Gastrocnemius medialis (tissue), 4 donors: ENCODE measurements at places on chromosomes 12 and 14. TPM values are rescaled to one million over a fixed set of nuclear protein-coding genes. Genes with fewer than 3 reads are reported as not detected.

The CD69 gene
- not detected for total RNA-seq

The MAP3K9 gene
- 5.0 TPM for total RNA-seq

The SLC2A14 gene
- not detected for total RNA-seq

The KRT3 gene
- not detected for total RNA-seq

The ETFBKMT gene
- 13.5 TPM for total RNA-seq

The KRT86 gene
- not detected for total RNA-seq

The KRT72 gene
- not detected for total RNA-seq

The CIDEB gene
- total RNA-seq: 1.5 TPM

The POC1B gene
- total RNA-seq: 8.0 TPM

The GLT1D1 gene
- 2.9 TPM for total RNA-seq

The GARIN6 gene
- total RNA-seq: not detected

GRCh38 chr12:79098530-79098929 lies 234.0 kb downstream of the SYT1 start:
- DNase-seq: no peak

- no peak for DNase-seq
Measured at GRCh38 chr14:68790644-68791077, 2.2 kb downstream of the ZFP36L1 start.

DNA sequence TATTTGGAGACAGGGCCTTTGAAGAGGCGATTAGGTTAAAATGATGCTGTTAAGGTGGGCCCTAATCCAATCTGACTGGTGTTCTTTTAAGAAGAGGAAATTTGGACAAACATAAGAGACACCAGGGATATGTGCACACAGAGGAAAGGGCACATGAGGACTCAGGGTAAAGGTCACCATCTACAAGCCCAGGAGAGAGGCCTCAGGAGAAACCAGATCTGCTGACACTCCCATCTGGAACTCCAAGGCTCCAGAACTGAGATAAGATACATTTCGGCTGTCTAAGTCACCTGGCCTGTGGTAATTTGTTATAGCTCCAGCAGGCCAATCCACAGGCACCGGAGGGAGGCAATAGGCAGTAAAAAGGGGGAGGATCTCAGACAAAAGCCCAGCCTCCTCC lies 48.6 kb downstream of the KICS2 start:
- DNase-seq: no peak

DNA sequence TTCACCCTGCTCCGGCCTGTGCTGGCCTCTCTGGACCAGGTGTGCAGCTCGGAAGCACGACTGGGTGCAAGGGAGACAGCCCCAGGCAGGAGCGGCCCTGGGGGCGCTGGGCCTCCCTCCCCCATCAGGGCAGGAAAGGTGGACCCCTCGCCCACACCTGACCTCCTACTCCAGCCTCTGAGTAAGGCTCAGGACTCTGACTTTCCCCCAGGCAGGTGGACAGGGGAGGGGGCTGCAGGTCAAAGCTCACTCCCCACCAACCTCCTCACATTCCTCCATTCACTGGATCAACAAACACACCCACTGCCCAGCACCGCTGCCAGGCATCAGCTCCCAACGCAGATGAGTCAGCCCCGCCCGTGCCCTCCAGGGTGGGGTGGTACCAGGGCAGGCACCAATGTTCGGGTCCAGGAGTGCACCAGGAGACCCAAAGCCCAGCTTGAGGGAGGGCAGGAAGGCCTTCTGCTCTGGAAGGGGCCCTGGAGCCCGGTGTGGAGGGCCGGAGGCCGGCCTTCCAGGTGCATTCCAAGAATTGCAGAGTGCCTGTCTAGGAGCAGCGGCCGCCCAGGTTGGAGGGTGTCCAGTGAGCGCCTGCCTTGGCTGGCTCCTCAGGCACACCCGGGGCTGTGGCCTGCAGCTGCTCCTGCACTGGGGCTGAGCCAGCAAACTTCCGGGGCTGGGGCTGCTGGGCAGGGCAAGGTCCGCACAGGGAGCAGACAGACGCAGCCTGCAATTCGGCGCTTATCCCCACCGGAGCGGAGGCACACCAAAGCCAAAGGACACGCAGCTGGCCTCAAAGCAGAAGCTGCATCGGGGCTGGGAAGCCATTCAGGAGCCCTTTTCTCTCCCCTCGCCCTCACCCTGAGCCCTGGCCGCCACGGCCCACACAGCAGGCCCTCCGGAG lies 1.6 kb upstream of the INF2 start:
- peak; percentile 88 for DNase-seq

DNA sequence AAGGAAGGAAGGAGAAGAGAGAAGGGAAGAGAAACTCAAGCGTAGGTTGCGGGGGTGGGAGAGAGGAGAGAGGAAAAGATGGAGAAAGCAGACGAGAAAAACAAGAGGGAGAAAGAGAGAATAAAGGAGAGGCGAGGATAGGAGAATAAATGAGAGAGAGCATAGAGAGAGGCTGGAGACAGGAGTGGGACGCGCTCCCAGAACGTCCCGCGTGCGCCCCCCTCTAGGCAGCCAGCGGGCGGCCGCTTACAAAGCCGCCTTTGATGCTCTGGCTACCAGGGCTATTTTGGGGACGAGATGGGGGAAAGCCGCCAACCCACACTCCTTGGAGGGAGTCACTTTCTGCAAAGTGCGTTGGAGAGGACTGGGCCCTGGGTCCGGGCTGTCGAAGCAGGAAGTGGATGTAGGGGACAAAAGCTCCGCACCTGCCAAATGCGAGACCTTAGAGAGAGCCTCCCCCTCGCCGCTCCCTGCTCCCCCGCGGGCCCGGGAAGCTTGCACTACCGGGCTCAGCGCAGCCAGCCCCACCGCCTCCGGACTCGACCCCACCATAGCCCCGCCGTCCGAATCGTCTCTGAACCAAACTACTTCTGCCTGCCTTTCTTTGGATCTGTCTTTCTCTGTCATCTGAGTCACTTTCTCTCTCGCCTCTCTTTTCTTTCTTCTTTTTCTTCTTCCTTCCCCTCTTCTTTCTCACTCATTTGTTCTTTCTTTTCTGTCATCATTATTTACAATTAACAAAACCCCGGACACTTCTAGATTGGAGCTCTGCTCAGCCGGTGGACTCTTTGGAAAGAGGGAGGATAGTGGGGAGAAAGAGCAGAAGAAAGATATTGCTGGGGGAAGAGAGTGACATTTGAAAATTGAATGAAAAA lies 8.0 kb downstream of the ASCL1 start:
- no peak for DNase-seq

DNA sequence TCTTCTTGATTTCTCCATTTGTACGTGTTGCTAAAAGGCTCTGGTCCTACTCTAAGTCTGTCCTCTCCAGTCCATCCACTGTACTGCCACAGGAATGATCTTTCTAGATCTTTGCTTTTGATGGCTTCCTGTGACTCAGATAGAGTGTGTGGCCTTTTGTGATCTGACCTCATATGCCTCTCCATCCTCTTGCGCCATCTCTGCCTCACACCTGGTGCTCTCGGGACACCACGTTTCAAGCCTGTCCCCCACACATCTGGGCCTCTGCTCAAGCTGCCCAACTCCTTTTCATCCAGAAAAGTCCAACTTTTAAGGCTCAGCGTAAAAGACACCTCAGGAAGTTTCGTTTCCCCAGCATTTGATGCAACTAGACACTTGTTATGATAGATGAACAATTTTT lies 39.0 kb downstream of the DCAF4 start:
- peak; percentile 32 for DNase-seq

GRCh38 chr14:57383125-57383745 lies 7.2 kb upstream of the NAA30 start:
- no peak for DNase-seq

GRCh38 chr12:75389706-75390105 lies 1.2 kb upstream of the GLIPR1L2 start:
- no peak for DNase-seq

GRCh38 chr12:6979021-6979420 lies 8.3 kb downstream of the EMG1 start:
- DNase-seq: no peak

- DNase-seq: peak; percentile 56
Measured at GRCh38 chr14:64209444-64210131, 84.6 kb downstream of the ESR2 start.

DNA sequence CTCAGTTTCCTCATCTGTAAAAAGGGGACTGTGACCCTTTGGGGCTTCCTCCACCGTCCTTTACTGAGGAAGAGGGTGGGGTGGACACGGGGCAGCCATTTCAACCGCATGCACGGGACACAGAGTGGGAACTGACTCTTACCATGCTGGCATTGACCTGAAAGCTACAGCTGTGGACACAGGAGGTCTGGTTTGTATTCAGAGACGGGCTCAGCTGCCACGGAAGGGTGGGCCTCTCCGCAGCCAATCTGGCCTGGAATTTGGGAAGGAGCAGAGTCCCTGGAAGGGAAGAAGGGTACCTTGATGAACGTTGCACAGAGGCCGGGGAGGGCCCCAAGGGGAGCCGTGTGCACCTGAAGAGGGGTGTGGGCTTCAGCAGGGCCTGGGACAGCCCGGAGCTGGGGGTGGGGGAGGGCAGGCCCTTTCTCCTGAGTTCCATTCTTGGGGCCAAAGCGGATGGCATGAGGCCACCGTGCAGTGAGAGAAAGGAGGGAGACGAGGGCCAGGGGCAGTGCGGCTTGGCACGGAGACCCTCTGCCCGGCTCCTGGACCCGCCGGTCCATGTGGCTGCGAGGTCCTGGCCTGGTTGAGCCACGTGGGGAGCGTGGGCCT lies 14.5 kb downstream of the TNFAIP2 start:
- DNase-seq: no peak

DNA sequence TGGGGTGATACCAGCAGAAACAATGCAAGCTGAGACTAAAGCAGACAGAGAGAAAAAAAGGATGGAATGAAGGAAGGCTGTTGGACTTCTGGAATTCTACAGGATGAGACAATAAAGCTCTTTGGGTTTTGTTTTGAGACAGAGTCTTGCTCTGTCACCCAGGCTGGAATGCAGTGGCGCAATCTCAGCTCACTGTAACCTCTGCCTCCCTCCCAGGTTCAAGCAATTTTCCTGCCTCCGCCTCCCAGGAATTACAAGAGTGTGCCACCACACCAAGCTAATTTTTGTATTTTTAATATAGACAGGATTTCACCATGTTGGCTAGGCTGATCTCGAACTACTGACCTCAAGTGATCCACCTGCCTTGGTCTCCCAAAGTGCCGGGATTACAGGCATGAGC lies 115.4 kb downstream of the EXOC5 start:
- no peak for DNase-seq

DNA sequence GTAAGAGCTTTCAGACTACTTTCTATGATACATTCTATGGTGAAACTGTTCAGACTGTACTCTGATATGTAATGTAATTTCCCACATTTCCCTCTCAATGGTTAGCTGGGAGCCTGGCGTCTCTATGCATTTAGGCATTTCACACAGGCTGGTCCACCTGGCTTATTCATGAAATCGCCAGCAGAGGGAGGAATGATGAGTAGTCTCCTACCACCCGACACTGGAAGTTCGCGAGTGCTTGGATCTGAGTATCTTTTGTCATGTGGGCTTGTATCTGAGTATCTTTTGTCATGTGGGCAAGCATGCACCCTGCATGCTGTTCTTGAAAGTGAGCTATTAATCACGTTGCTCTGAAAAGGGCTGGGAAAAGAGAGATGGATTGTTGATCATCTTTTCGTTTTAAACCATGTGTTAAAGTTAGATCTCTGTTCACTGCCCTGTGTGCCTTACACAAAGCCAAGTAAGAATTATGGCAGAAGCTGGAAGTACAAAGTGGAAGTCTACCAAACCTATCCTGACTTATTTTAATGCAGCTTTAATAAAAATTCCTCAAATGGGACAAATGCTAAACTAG lies 235.0 kb downstream of the ATP23 start:
- peak; percentile 9 for DNase-seq

DNA sequence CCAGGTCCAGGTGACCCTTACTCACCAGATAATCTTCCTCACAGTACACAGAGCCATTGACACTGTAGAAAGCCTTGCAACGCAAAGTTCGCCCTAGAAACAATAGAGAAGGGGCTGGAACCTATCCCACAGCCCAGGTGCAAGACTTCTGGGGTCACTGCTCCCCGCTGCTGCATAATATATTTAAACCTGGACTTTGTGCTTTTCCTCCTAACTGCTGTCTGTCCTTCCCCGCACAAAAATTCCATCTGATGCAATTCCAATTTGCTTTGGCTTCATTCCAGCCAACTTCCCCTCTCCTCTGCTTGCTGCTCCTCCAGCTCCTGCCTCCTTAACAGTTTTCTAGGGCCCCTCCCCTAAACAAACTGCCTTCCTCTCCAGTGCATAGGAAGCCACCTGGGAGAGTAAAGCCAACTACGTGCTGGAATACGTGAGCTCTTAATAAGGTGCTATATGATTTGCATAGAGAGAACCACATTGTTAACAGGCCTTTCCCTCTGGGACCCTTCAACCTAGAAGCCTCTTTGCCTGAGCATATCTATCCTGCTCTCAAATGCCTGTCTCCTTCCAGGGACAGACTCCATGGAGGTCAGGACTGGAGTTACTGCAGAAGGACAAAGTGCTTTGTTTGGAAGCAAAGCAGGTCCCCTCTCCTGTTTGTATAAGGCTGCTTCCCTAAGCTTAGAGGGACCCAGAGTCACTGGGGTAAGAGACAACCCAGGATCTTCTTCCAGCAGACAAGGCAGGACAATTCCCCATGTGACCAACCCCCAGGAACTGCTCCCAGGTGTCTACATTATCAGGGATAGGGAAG lies 5.5 kb downstream of the AJUBA start:
- no peak for DNase-seq

- DNase-seq: no peak
Measured at GRCh38 chr12:21971344-21971743, 30.1 kb upstream of the ABCC9 start.
